Subcutaneous preadipocyte (primary cell): ENCODE measurements at places on chromosomes 4 and X. TPM values are rescaled to one million over a fixed set of nuclear protein-coding genes. Genes with fewer than 3 reads are reported as not detected.

MAP7D2 gene
- 0.37 and 0.78 TPM in 2 replicates for total RNA-seq

LINC00632 gene
- total RNA-seq = 7.3 and 10.9 TPM in 2 replicates

HDX gene
- 5.3 and 6.2 TPM in 2 replicates for total RNA-seq

TMEM131L gene
- 5.1 and 13.5 TPM in 2 replicates for total RNA-seq

SPANXN4 gene
- not detected in 2 replicates for total RNA-seq

EFHC2 gene
- 0.20 and 0.37 TPM in 2 replicates for total RNA-seq

FGA gene
- total RNA-seq = not detected in 2 replicates

VCX3B gene
- not detected in 2 replicates for total RNA-seq

NPNT gene
- total RNA-seq = not detected in 2 replicates

RRH gene
- not detected in 2 replicates for total RNA-seq

HHIP gene
- total RNA-seq = 0.37 and 4.5 TPM in 2 replicates

MGAT4D gene
- total RNA-seq = not detected in 2 replicates

CFI gene
- 0.73 TPM in 1 of 2 replicates, not detected in the other for total RNA-seq

TLL1 gene
- under 0.01 TPM in 1 of 2 replicates, not detected in the other for total RNA-seq

PF4V1 gene
- total RNA-seq = 0.59 TPM in 1 of 2 replicates, not detected in the other

HAUS7 gene
- total RNA-seq = 23.5 and 26.0 TPM in 2 replicates

DSPP gene
- not detected in 2 replicates for total RNA-seq

KLHL34 gene
- not detected in 2 replicates for total RNA-seq

GATA1 gene
- not detected in 2 replicates for total RNA-seq

MAGEA1 gene
- not detected in 2 replicates for total RNA-seq

GLUD2 gene
- total RNA-seq = 2.5 and 3.7 TPM in 2 replicates

EDA2R gene
- total RNA-seq = 20.9 and 31.1 TPM in 2 replicates
